ENCODE measurements at places on chromosomes 6 and 20.

- no peak for DNase-seq
Observed at GRCh38 chr20:13684566-13685222, 46.0 kb upstream of the TASP1 start.

DNA sequence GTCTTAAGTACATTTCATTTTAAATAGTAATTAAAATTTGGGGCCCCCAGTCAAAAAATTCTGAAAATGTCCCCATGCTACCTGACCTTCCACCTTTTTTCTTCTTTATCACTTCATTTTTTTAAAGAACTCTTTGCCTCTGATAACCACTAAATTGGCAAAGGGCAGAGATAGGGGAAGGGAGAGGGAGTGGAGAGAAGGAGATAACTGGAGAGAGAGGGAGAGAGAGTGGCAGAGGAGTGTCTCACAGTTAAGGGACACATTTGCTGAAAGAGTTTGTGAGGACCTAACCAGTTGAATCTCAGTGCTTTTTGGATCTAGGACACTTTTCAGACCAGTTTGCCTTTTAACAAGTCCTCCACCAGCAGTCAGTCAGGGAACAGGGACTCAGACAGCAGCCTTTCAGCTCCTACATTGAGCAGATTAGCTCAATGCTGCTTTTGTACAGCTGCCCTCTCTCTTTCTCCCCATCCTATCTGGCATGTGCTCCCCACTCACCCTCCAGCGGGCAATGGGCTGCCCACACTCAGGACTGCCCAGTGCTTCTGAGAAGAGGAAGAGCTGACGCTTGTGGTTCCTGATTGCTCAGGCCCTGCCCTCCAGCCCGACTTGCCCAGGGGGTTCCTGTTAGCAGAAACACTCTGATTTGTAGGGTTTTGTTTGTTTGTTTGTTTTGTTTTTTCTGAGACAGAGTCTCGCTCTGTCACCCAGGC is 14.4 kb downstream of the ARMC2 start:
- no peak for DNase-seq

GRCh38 chr6:140208286-140208685 is 833.8 kb upstream of the CITED2 start:
- DNase-seq = no peak

GRCh38 chr6:74742793-74743508 is 462.9 kb downstream of the COL12A1 start:
- no peak for DNase-seq

DNA sequence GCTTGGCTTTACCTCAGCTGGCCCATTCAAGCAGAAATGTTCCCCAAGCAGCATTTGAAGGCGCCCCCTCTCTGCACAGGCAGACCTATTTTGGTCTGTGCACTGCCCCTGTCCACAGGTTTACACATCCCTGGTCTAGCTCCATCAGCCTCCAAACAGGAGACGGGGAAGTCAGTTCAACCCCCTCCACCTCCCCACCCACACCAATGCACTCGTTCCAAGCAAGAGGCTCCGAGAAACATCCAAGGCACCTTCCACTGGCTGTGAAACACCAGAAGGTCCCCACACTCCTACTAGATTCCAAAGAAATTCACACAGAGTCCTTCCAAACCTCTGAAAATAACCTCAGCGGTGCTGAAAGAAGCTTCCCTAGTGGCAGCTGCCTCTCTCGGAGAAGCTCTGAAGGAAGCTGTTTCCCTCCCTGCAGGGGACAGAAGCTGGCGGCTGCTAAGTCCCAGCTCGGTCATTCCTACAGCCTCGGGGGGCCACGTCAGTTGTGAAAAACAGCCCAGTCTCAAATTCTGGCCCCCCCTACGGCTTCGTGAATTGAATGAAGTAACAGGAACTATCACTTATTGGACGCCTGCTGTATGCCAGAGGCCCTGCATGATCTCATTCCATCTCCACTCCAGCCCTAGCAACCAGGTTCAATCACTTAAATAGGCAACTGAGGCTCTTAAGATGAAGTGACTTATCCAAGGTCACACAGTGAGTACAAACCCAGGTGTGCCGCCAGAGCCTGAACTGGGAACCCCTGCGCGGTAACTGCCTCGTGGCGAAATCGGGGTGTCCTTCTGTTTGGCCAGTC is 815 bp downstream of the SPATA2 start:
- peak; percentile 74 for DNase-seq

DNA sequence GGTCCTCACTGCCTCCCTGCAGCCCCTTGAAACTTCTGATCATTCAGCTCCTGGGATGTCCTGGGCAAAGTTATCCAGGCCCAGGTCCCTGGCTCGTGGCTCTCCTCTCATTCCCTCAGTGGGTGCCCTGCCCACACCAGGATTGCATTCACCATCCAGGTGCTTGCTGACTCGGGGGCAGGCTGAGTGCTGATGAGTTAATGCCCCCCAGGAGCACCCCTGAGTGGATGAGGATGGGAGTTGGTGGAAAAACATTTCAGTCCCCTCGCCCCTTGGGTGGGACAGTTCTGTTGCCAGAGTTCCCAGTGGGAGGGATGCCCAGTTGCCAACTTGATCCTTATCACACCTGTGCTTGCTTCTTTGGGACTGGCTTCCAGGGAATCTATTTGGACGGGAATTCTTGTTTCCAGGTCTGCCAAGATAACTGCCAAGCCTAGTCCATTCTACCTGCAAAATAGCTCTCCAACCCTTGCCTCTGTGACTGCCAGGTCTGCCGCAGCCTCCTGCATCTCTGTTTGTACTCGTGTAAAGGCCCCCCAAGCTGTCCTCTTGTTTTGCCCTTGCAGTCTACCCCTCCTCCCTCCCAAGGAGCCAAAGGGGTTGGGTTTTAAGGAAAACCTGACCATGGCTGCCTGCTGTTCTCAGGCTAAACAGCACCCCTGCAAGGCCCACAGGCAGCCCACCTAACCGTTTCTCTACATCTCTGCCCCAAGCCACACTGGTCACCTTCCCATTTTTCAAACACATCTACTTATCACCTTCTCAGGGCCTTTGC is 11.6 kb upstream of the RSPO4 start:
- DNase-seq = no peak
